Stimulated activated CD8-positive, alpha-beta memory T cell treated with anti-CD3 and anti-CD28 coated beads, Interleukin-12 subunit alpha, Interleukin-12 subunit beta, amount 100 ng/mL, for 1 hour (primary cell): ENCODE measurements at places on chromosomes 2 and 18.

DNA sequence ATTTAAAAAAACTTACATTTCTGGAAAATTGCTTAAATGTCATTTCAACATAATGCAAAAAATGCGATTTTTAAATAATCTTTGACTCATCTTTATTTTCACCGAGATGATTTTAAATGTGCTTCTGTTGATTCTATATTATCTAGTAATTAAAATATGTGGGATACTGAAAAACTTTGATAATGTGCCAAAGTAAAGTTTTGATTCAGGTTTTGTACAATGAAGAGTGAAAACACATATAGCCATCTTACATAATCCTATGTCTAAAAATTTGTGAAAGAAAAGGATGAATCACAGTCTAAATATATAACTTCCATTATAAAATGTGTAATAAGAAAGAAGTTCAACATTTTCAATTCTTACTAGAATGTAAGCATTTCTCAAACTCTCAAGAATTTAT, 204.3 kb upstream of the ZC3H15 start:
- no peak for DNase-seq

DNA sequence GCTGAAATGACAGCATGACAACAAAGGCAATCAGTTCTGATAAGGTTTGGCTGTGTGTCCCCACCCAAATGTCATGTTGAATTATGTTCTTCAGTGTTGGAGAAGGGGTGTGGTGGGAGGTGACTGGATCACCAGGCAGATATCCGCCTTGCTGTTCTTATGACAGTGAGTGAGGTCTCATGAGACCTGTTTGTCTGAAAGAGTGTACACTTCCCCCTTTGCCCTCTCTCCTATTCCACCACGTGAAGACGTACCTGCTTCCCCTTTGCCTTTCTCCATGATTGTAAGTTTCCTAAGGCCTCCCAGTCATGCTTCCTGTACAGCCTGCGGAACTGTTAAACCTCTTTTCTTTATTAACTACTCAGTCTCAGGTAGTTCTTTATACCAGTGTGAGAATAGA, 553.0 kb downstream of the DCDC2C start:
- DNase-seq: no peak

- DNase-seq: no peak
Measured at GRCh38 chr18:52344881-52345280, 4.9 kb downstream of the DCC start.

GRCh38 chr2:230124757-230125431, 56.2 kb upstream of the SLC16A14 start:
- DNase-seq: no peak

GRCh38 chr18:36953047-36953446, 124.1 kb downstream of the KIAA1328 start:
- no peak for DNase-seq

GRCh38 chr2:15691586-15692310, 100.1 kb downstream of the DDX1 start:
- no peak for DNase-seq

DNA sequence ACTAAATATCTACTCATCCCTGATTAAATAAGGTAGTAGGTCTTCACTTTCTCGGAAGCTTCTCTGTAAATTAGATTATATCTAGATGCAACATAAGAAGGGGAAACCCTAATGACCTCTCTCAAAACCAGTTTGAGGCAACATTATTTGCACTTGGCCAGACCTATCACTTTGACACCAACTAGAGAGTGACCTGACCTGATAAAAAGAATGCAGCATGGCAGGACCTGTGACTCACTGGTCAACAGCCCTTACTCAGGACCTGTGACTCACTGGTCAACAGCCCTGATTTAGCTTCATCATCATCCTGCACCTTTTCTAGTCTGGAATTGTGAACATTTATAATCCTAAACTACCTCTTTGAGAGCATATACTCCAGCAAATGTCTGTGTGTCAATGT, 1957.7 kb upstream of the CELF4 start:
- no peak for DNase-seq

GRCh38 chr2:19899985-19900930, 1.5 kb downstream of the TTC32 start:
- no peak for DNase-seq

DNA sequence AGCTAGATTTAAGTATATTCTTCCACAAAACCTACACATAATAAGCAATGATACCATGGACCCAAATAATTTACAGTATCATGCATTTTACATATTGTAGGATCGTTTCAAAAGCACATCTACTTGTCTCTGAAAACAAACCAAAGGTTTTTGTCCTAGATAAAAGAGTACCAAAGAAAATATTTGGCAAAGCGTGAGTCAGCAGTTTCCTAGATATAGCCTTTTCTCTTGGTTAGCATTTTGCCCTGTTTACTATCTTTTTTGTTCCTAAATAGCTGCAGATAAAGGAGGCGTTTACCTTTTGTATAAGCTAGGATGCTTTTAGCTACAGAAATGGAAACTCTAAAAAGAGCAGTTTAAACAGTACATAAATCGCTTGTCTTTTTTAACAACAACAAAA, 305.8 kb upstream of the GULP1 start:
- DNase-seq: no peak

DNA sequence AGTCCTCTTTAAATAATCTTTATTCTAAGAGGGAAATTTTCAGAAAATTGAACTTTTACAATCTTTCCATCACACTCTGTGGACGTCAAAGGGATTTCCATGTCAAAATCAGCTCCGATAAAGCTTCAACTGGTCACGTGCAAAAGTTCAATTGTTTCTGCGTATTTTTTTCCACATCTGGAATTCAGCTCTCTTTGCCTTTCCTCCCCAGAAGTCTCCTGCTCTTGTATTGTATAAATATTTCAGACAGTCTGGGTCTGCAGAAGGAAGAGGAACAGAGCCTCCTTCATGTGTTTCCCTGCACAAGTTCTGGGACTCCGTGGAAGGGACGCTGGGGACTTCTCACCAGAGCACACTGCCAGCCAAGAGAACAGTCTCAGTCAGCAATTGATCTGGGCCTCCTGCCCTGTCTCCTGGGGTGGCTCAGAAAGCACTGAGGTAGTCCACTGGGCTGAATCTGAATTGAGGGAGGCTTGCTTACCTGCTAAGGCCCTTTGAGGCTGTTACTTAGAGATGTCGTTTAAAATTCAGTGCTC, 251.5 kb downstream of the TFCP2L1 start:
- DNase-seq: no peak

GRCh38 chr18:13265911-13266217, 47.3 kb downstream of the LDLRAD4 start:
- DNase-seq: no peak

DNA sequence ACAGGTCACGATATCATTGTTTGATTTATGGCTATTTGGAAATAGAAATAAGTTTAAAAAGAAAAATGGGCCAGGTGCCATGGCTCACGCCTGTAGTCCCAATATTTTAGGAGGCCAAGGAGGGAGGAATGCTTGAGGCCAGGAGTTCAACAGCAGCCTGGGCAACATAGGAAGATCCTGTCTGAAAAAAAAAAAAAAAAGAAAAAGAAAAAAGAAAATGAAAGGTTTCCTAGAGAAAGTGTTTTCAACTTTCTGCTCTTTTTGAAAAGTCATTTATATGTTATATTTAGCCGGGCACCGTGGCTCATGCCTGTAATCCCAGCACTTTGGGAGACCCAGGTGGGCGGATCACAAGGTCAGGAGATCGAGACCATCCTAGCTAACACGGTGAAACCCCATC, 3.2 kb downstream of the NDUFB3 start:
- DNase-seq: no peak

GRCh38 chr2:21715887-21716286, 592.1 kb downstream of the TDRD15 start:
- no peak for DNase-seq

GRCh38 chr2:206127656-206128055, 31.6 kb downstream of the NDUFS1 start:
- DNase-seq: no peak

DNA sequence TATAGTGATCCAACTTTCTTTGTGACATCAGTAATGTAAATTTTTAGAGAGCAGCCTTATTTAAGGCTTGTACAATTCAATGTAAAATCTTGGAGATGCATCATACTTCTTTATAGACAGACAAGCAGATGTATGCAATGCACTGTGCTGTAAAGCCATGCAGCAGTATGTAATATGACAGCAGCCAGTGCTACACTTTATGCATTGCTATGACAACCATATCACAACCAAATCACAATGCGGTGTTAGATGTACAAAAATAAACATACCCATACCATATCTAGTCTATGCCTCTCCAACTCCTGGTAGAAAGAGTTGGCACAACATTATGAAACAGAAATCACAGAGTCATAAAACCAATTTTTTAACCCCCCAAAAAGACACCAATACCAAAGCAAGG, 110.3 kb upstream of the WDSUB1 start:
- DNase-seq: no peak

DNA sequence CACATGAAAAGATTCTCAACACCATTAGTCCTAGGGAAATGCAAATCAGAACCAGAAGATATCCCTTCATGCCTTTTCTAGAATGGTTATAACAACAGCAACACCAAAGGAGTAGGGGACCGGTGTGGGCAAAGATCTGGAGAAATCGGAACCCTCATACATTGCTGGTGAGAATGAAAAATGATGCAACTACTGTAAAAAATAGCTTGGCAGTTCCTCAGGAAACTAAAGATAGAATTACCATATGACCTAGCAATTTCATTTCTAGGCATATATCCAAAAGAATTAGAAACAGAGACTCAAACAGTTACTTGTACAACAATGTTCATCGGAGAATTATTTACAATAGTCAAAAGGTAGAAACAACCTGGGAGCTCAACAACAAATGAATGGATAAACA, 29.2 kb upstream of the CDH7 start:
- DNase-seq: no peak

DNA sequence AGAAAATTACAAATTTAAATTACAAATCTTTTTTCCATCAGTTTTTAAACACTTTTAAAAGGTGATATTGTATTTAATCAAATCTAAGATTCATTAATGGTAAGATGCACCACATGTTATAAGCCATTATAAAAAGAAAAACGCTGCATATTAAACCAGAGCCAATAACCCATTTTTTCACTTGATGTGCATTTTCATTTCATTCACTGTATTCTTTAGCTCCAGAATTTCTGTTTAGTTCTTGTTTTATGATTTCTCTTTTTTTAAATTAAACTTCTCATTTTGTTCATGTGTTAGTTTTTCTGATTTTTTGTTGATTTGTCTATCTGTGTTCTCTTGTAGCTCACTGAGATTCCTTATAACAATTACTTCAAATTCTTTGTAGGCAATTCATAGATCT, 62.4 kb upstream of the MBOAT2 start:
- DNase-seq: no peak

DNA sequence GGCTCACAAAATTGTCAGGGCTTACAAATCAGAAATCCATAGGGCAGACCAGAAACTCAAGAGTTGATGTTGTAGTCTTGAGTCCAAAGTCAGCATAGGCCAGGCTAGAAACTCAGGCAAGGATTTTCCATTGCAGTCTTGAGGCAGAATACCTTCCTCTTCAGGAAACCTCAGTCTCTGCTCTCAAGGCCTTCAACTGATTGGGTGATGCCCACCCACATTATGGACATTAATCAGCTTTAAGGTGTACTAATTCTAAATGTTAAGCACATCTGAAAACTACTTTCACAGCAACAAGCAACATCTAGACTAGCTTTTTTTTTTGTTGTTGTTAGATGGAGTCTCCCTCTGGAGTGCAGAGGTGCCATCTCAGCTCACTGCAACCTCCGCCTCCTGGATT, 31.3 kb upstream of the ZNF512 start:
- DNase-seq: no peak

- DNase-seq: no peak
Measured at GRCh38 chr18:79677221-79677620, 2.4 kb upstream of the CTDP1 start.

DNA sequence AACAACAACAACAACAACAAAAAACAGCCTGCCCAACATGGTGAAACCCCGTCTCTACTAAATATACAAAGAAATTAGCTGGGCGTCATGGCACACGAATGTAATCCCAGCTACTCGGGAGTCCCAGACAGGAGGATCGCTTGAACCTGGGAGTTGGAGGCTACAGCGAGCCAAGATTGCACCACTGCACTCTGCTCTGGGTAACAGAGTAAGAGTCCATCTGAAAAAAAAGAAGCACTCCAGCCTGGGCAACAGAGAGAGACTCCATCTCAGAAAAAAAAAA, 344.1 kb upstream of the PLGLB2 start:
- DNase-seq: no peak

- no peak for DNase-seq
Measured at GRCh38 chr2:109486711-109487535, 126.8 kb downstream of the SEPTIN10 start.

DNA sequence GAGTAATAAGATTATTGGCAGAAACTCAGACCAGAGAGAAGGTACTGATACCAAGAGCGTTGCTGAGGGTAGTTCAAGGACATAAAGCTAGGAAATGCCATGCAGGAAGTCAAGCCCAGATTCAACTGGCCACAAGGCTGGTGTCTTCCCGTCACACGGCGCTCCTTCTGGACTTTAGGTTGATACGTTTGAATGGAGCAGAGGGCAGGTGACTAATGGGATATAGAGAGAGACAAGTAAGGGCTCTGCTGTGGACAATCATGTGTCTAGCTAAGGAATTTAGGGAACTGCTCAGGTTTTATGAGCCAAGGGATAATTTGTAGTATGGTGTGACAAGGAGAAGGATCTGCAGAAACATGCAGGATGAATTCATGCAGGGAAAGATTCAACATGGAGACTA, 83.9 kb upstream of the MC2R start:
- DNase-seq: no peak

- no peak for DNase-seq
Measured at GRCh38 chr2:181468811-181469210, 11.6 kb downstream of the ITGA4 start.

DNA sequence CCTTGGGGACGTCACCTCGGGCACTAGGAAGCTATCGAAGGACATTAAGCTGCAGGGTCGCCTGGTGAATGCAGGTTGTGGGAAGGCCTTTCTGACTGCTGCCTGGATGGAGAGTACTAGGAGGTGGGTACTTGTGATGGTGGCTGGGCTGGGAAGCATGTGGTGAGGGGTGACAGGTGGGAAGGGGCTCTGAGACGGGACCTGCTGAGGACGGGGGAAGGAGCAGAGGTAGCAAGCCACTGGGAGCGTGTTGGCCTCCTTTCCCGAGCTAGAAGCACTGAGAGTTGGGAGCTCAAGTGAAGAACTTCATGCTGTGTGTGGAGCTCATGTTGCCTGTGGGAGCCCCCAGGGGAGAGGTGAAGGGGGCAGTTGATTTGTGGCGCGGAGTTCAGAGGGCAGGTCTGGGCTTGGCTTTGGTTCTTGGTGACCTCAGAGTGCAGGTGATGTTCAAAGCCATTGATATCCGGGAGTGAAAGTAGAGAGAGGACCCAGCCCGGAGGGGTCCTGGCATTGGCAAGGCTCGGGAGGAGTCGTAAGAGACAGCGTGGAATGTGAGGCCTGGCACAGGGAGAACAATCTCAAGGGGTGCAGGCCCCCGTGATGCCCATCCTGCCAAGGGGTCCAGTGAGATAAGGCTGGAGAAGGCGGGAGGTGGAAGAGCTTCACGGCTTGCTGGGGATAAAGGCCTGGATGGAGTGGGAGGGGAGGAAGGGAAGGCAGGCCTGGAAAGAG, 13.2 kb downstream of the MROH2A start:
- DNase-seq: no peak

DNA sequence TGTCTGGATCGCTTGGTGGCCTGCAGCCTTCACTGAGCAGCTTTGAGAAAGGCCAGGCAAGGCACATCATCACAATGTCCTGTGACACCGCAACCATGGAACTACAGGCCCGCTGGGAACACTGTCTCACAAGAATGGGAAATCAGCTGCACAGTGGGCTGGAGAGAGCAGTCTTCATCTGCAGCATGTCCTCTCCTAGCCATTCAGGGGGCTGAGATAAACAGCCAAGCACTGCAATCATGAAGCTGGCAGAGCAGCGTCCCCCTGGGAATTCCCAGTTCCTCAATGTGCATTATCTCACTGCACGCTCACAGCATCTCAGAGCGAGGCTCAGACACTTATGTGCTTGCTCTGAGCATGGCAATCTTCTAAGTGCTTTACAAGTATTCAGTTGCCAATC, 1.9 kb downstream of the CMPK2 start:
- DNase-seq: no peak
